ENCODE measurements at places on chromosomes 6 and 20.

GRCh38 chr20:16459019-16459700, 114.1 kb downstream of the KIF16B start:
- no peak for DNase-seq

DNA sequence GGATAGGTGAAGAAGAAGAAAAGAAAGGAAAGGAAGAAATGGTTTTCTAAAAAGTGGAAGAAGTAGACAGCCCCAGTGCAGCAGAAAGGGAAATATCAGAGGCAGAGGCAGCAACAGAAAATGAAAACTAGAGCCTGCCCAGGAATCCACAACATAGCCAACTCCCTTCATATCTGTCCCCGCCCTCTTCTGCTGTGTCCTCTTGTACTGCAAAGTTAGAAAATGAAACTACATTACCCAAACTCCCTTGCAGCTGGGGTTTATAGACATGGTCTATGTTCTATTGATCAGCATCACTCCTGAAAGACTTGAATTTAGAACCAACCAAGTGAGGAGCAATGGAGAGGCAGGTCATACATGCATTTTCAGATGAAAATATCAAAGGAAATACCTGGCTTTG, 200.5 kb upstream of the PHACTR1 start:
- no peak for DNase-seq

- DNase-seq = no peak
Measured at GRCh38 chr6:22738194-22738593, 168.8 kb downstream of the HDGFL1 start.

DNA sequence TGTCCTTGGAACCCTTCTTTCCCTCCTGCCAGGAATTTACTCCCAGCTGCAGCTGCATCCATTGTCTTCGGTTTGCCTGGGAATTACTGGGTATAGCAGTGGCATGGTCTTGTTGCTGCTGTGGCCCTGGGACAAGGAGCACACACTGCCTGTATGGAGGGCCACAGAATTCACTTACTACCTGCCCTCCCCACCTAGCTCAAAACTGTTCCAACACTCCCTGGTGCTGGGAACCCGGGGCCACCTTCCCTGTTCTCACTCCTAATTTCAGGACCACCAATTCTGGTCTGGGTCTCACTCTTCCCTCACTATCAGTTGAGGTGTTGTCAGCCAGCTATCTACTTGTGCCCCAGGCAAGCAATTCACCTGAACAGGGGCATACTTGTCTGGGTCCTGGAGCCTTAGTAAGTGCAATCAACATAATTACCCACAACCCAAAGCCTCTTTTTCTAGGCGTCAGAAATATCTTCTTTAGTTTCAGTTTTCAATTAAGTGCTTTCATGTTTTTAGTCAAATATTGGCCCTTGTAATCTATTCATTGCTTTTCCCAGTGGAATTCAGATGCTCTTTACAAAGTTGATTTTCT, 47.2 kb downstream of the METTL24 start:
- DNase-seq = no peak

DNA sequence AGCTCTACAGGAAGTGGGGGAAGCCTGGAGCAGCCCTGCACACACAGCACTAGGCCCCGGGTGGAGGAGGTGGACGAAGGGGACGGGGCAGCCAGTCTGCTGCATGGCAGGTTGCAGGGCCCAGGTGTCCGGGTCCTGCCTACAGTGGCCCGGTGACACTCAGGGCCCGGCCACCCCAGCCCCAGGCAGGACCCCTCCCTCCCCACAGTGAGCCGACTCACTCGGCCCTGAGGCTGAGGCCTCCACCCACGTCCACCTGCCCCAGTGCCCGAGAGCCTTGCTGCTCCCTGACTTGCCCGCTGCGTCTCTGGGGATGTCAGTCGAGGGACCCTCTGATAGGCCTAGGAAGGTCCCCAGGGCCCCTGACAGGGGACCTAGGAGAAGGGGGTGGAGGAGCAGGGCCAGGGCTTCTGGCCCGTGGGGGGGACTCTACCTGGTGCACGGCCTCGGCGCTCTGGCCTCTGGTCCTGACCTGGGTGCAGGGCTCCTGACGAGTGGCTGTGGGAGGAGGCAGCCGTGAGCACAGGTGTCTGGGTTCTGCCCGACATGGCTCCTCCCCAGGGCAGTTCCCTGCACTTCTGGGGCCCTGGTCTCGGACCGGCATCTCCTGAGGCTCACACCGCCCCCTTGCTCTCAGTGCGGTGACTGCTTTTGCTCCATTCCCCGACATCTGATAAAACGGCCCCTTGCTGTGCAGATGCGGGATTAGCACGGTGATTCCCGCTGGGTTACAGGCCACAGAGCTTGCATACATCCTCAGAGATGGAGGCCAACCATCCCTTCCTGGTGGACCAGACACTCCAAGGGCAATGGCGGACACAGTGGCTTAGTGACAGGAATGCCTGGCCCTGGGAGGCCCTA, 20.1 kb downstream of the FRMD1 start:
- no peak for DNase-seq

- no peak for DNase-seq
Measured at GRCh38 chr6:118810420-118811027, 83.4 kb upstream of the ASF1A start.

GRCh38 chr20:17992224-17992637, 23.4 kb downstream of the MGME1 start:
- DNase-seq = no peak

DNA sequence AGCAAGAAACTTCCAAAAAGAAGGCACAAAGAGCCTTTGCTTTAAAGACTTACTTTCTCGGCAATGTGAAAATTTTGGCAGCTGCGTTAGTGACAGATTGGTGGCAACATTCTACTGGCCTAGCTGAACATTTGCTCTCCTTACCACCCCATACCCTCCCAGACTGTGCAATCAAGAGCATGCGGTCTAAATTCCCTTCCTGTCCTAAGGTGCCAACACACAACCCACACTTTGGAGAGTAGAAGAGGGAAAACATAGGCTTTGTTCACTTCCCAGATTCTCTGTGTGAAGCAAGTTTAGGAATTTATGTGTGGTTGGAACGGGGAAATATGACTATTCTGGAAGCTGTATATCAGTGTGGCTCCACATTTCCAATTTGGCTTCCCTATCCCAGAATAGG, 29.8 kb upstream of the NEDD9 start:
- DNase-seq = no peak

DNA sequence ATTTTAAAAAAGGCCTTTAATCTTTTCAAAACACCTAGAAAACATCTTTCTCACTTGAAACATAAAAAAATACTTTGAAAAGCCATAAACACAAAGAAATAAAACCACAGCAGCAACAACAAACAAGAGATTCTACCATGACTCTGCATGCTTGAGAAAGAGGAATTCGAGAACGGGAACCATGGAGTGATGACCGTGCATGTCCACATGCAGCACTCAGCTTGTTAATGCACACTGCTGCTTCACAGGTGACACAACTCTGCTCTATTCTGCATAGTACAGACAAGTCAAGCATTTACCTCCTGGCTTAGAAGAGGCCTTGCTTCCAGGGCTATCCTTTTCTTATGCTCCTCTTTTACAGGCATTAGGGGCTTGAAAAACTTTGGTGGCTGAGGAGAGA, 64.9 kb upstream of the NUP153 start:
- no peak for DNase-seq

DNA sequence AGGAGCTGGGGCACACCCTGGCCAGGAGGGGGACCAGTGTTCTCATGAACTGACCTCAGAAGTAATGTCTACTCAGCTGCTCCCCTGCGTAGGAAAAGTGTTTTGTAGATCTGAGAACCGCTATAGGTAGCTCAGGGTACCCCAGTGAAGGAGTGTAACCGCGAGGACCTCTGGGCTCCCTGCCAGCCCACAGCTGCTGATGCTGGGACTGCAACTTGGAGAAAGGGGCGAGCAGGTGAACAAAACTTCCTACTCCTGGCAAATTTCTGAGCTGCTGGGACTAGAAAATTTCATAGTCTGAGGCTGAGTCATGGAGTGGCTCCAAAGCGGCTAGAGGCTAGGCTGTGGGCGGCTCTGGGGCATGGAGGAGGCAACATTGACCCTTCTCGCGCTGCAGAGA, 51.9 kb downstream of the PYGB start:
- DNase-seq = no peak

- DNase-seq = peak; percentile 39
Measured at GRCh38 chr6:166862287-166862977, 93.9 kb downstream of the RNASET2 start.

DNA sequence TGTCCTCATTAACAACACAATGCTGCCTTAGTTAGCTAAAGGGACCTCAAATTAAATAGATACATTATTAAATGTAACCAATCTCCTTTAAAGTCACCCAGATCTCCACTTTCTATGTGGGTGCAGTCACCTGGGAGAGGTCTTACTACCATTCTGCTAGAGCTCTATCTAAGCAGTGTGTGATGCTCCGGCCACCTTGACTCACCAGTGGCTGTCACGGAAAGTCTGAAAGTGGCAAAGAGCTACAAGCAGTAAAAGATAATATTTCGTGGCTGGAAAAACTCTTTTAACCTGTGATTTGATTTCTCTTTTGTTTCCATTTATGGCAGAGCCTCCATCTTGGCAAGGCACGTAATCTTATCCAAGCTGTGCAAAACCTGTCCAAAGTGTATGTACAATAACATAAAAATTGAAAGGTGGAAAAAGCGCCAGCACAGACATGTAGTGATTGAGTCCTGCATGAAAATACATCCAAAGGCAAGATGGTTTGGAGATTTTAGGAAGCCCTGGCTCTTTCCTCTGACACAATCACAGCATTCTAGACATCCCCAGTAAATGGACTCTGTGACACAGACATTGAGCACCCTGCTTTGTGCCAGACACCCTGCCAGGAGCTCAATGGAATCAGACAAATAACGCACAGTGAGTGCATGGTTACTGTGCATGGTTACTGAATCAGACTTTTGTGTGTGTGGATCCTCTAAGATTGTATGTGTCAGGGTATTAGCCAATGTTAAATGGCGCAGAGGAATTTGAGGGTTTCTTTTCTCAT, 116.6 kb downstream of the ADAT2 start:
- peak; percentile 46 for DNase-seq
